ENCODE measurements at places on chromosomes 1 and 21. TPM values are rescaled to one million over a fixed set of nuclear protein-coding genes. Genes with fewer than 3 reads are reported as not detected.

GRCh38 chr1:109639063-109639840, 16.6 kb upstream of the GSTM4 start:
- DNase-seq = no peak

DNA sequence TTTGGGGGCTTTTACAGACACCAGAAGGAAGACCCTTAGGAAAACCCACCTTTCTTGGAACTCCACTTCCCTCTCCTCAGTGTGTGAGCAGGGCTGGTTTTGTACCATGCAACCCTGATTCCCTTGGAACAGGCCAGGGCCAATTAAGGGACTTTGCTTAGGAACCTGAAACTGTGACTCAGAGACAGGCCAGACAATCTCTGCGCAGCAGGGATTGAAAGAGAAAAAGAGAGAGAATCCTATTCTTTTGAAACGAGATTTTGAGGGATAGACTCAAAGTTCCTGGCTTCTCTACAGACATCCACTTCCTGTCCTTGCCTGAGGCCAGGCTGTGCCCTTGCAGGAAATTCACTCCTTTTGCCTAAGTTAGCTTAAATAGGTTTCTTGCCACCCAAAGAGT, 23.1 kb upstream of the C1orf198 start:
- no peak for DNase-seq

- DNase-seq = no peak
These were observed 62.4 kb upstream of the FAM3B start for GRCh38 chr21:41254090-41254700.

DNA sequence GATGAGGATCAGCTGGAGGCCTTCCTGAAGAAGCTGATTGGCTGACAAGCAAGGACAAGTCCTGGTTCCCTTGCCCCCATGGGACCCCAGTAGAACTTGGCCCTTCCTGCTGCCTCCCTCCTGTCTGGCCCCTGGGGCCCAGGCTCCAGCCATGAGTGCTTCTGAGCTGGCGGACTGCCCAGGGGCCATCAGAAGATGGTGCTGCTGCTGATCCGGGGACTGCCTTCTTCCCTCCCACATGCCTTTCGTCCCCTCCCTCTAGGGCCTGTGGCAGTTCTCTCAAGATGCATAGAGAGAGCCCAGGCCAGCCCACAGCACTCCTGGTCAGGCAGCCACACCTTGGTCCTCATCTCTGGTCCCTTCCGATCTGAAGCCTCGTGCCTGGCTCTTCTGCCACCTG, 57.9 kb upstream of the PRKACB start:
- no peak for DNase-seq

- no peak for DNase-seq
These were observed 335.2 kb downstream of the HHAT start for GRCh38 chr1:210663730-210664573.

- DNase-seq = no peak
These were observed 101.7 kb downstream of the ADAMTS1 start for GRCh38 chr21:26743524-26743923.

GRCh38 chr1:221106616-221107015, 227.4 kb downstream of the HLX start:
- DNase-seq = no peak

OR2M3 gene
- total RNA-seq = not detected

SLC30A1 gene
- total RNA-seq = 3.9 TPM

ZNF670 gene
- total RNA-seq = 3.9 TPM

SERINC2 gene
- total RNA-seq = 0.29 TPM

FABP3 gene
- total RNA-seq = not detected

OLFML2B gene
- not detected for total RNA-seq
